ENCODE measurements at places on chromosomes 7 and 10.
A peak's percentile ranks its signal among the peaks of the same experiment; 100 is the strongest.

GRCh38 chr10:92822060-92822634 is 26.2 kb upstream of the EXOC6 start:
- no peak for DNase-seq
- H3K4me1 ChIP-seq = no peaks in the 10 kb centered on the region
- H3K4me3 ChIP-seq = no peak overlapping the region
- H3K27ac ChIP-seq = no peak overlapping the region
- H3K36me3 ChIP-seq = no peaks in the 10 kb centered on the region

DNA sequence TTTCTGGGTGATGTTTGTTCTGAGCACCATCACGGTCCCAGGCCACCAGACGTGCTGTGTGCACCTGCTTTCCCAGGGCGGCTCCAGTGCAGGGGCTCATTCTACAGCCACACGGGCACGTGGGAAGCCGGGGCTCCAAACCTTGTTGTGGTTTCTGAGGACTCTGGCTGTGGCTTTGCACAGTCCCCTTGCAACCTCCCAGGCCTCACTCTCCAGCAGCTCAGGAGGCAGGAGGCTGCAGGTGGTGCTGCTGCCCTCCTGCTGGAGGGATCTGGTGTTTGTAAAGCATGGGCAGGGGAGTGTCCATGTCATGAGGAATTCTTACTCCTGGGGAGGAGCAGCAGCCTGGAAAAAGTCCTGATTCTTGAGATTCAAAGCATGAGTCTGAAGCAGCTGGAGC is 54.3 kb downstream of the INSYN2A start:
- no peaks in the 10 kb centered on the region for H3K4me1 ChIP-seq
- no peaks in the 10 kb centered on the region for H3K27me3 ChIP-seq
- no peak for DNase-seq

DNA sequence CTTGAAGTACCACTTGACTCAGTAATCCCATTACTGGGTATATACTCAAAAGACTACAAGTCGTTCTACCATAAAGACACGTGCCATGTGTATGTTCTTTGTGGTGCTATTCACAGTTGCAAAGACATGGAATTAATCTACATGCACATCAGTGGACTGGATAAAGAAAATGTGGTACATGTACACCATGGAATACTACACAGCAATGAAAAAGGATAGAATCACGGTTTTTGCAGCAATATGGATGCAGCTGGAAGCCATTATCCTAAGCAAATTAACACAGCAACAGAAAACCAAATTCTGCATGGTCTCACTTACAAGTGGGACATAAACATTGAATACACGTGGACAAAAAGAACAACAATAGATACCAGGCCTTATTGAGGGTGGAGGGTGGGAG is 583.4 kb upstream of the CELF2 start:
- H3K27me3 ChIP-seq = no peaks in the 10 kb centered on the region
- no peak overlapping the region for H3K4me3 ChIP-seq
- no peak for DNase-seq
- no peaks in the 10 kb centered on the region for H3K36me3 ChIP-seq
- no peaks in the 10 kb centered on the region for H3K4me1 ChIP-seq

DNA sequence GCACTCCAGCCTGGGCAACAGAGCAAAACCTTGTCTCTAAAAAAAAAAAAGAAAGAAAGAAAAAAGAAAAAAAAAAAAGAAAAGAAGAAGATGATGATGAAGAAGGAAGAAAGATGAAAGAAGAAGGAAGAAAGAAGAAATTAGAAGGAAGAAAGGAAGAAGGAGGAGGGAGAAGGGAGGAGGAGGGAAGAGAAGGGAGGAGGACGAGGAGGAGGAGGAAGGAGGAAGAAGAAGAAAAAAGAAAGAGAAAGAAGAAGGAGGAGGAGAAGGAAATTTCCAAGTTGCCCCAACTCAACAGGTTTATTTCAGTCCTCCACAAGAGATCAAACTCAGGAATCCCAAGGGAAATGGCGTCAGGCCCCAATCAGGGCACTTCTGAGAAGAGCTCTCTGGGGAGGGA is 115.7 kb downstream of the ABLIM1 start:
- no peak for DNase-seq
- H3K27me3 ChIP-seq = no peaks in the 10 kb centered on the region
- H3K36me3 ChIP-seq = no peaks in the 10 kb centered on the region
- H3K4me3 ChIP-seq = no peak overlapping the region
- no peak overlapping the region for H3K27ac ChIP-seq

- H3K4me1 ChIP-seq = no peaks in the 10 kb centered on the region
- DNase-seq = no peak
- H3K36me3 ChIP-seq = no peaks in the 10 kb centered on the region
- no peak overlapping the region for H3K4me3 ChIP-seq
- no peaks in the 10 kb centered on the region for H3K27me3 ChIP-seq
These were observed 311.0 kb downstream of the GPAM start for GRCh38 chr10:111872591-111872990.

GRCh38 chr7:68691261-68692216 is 906.7 kb upstream of the AUTS2 start:
- no peaks in the 10 kb centered on the region for H3K4me1 ChIP-seq
- no peak for DNase-seq
- no peaks in the 10 kb centered on the region for H3K36me3 ChIP-seq
- no peak overlapping the region for H3K27ac ChIP-seq
- no peak overlapping the region for H3K4me3 ChIP-seq

- no peak overlapping the region for H3K27ac ChIP-seq
- H3K36me3 ChIP-seq = no peaks in the 10 kb centered on the region
- no peaks in the 10 kb centered on the region for H3K4me1 ChIP-seq
- DNase-seq = no peak
- H3K4me3 ChIP-seq = no peak overlapping the region
These were observed 1.4 kb upstream of the TWIST1 start for GRCh38 chr7:19118636-19119371.

GRCh38 chr10:33152146-33152545 is 182.3 kb downstream of the NRP1 start:
- H3K27ac ChIP-seq = no peak overlapping the region
- H3K27me3 ChIP-seq = no peaks in the 10 kb centered on the region
- peaks cover 3% of the 10 kb centered on the region for H3K4me1 ChIP-seq
- H3K36me3 ChIP-seq = no peaks in the 10 kb centered on the region
- H3K4me3 ChIP-seq = no peak overlapping the region

GRCh38 chr10:97589479-97589878 is at the start of gene C10orf62:
Gene C10orf62 (plus strand): TSS chr10:97589721. CDS start chr10:97589898, 177 bp downstream.
- no peaks in the 10 kb centered on the region for H3K27me3 ChIP-seq
- no peak for DNase-seq
- no peaks in the 10 kb centered on the region for H3K4me1 ChIP-seq
- no peaks in the 10 kb centered on the region for H3K36me3 ChIP-seq

DNA sequence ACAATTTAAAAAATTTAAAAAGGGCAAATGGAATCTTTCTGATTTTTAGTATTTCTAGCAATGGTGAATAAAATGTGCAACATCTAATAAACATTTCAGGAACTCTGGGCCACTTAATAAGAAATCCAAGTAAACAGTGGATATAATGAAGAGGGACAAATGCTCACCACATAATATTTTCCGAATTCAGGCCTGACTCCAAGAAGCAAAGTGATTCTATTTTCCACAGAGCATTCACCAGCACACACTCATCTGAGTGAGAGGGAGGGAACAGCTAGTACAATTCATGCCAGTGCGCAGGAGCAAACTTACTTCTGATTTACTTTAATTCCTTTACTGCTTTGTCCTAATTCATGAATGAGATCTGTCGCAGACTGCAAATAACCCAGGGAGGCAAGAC is 10.1 kb downstream of the NPVF start:
- H3K36me3 ChIP-seq = no peaks in the 10 kb centered on the region

GRCh38 chr10:53255661-53256205 is 483.1 kb upstream of the MBL2 start:
- no peak overlapping the region for H3K4me3 ChIP-seq
- no peak for DNase-seq
- H3K27me3 ChIP-seq = no peaks in the 10 kb centered on the region
- no peaks in the 10 kb centered on the region for H3K4me1 ChIP-seq
- H3K27ac ChIP-seq = no peak overlapping the region
- H3K36me3 ChIP-seq = no peaks in the 10 kb centered on the region

- no peaks in the 10 kb centered on the region for H3K27me3 ChIP-seq
- no peak for DNase-seq
- H3K36me3 ChIP-seq = no peaks in the 10 kb centered on the region
- H3K27ac ChIP-seq = no peak overlapping the region
- H3K4me3 ChIP-seq = no peak overlapping the region
These were observed 151.2 kb downstream of the AOAH start for GRCh38 chr7:36573066-36573465.

DNA sequence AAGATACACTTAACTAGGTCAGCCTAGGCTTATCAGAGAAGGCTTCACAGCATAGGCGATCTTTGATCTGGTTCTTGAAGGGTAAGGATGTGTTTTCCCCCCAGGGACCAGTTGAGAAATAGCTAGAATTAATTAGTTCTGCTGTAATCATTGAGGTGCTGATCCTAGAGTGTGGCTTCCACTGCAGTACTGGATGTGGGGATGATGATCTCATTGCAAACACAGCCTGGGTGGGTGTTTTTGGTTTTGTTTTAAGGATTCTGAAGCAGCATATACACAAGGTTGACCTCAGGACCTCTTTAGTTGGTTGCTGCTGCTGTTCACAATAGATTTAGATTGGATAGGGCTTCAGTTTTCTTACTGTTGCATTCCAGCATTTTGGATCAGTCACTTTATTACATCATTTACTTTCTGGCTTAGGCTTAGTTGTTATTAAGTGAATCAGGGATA is 159.7 kb downstream of the AUTS2 start:
- no peak overlapping the region for H3K27ac ChIP-seq
- H3K27me3 ChIP-seq = no peaks in the 10 kb centered on the region
- no peaks in the 10 kb centered on the region for H3K4me1 ChIP-seq
- H3K4me3 ChIP-seq = no peak overlapping the region
- no peaks in the 10 kb centered on the region for H3K36me3 ChIP-seq
- DNase-seq = no peak

- H3K4me1 ChIP-seq = no peaks in the 10 kb centered on the region
- DNase-seq = no peak
- no peak overlapping the region for H3K4me3 ChIP-seq
- H3K27me3 ChIP-seq = no peaks in the 10 kb centered on the region
These were observed 155.8 kb upstream of the RHOBTB1 start for GRCh38 chr10:61099756-61100155.

- H3K4me3 ChIP-seq = no peak overlapping the region
- H3K27ac ChIP-seq = no peak overlapping the region
- H3K36me3 ChIP-seq = no peaks in the 10 kb centered on the region
- H3K4me1 ChIP-seq = no peaks in the 10 kb centered on the region
- no peak for DNase-seq
- no peaks in the 10 kb centered on the region for H3K27me3 ChIP-seq
These were observed 4.9 kb upstream of the CLDN3 start for GRCh38 chr7:73774923-73775322.

DNA sequence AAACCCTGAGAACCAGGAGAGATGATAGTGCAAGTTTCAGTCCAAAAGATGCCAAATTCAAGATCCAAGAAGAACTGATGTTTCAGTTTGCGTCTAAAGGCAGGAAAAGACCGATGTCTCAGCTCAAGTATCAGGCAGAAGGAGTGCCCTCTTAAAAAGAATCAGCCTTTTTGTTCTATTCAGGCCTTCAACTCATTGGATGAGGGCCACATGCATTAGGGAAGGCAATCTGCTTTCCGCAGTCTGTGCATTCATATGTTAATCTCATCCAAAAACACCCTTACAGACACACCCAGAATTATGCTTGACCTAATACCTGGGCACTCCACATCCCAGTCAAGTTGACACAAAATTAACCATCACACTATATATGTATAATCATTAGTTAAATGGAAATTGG is 45.2 kb downstream of the DNAJB9 start:
- no peaks in the 10 kb centered on the region for H3K27me3 ChIP-seq
- H3K36me3 ChIP-seq = no peaks in the 10 kb centered on the region
- peaks cover 5% of the 10 kb centered on the region for H3K4me1 ChIP-seq
- no peak for DNase-seq
- H3K4me3 ChIP-seq = no peak overlapping the region

DNA sequence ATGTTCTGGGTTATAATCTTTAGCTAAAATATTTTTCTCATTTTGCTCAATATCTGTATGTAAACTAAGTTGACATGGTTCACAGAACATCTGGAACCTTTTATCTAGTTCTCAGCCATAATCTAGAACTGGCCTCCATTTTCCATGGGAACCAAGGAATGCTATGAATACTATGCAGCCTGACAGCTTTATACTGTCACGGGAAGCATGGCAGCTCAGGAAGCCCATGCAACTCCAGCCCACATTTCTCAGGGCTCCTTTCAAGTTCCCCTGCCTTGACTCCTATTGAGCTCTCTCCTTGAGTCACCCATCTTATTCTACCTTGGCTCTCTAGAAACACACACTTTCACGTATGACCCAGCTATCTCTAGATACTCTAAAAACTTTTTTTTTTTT is 36.6 kb upstream of the PRKAR2B start:
- no peaks in the 10 kb centered on the region for H3K27me3 ChIP-seq
- H3K4me1 ChIP-seq = no peaks in the 10 kb centered on the region
- H3K27ac ChIP-seq = no peak overlapping the region
- no peaks in the 10 kb centered on the region for H3K36me3 ChIP-seq
- DNase-seq = no peak
- H3K4me3 ChIP-seq = no peak overlapping the region

DNA sequence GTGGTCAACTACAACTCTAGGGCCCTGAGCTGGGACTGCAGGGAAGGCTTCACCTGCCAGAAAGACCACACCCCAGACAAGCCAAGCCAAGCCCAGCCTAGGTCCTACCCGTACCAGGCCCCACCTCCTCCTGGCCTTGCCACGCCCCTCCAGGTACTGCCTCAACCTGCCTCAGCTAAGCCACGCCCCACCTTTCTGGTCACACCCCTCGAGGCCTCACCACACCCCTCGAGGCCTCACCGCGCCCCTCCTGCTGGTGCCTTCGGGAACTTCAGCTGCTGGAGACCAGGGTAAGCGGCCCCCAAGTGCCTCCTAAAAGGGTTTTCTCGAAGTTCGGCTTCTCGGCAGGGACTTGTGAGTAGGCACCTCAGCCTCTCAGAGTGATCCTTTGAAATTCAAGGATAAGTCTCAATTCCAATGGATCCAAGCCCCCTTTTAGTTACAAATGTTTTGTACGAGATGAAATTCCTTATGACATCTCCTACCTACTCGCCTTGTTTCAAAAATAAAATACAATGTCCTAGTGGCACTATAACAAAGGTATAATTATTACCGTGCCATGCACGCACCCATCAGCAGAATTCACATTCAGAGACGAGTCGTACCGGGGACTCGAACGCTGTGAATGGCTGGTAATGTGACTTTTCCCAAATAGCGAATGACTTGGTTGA is 171.2 kb downstream of the ARHGAP21 start:
- DNase-seq = peak; percentile 54
- H3K27me3 ChIP-seq = no peaks in the 10 kb centered on the region
- no peak overlapping the region for H3K4me3 ChIP-seq
- H3K27ac ChIP-seq = no peak overlapping the region
- no peaks in the 10 kb centered on the region for H3K4me1 ChIP-seq
- no peaks in the 10 kb centered on the region for H3K36me3 ChIP-seq

- no peak for DNase-seq
- no peaks in the 10 kb centered on the region for H3K4me1 ChIP-seq
- H3K27ac ChIP-seq = no peak overlapping the region
- H3K27me3 ChIP-seq = no peaks in the 10 kb centered on the region
These were observed 65.7 kb downstream of the EXOC6 start for GRCh38 chr10:92913973-92914372.

- H3K4me1 ChIP-seq = no peaks in the 10 kb centered on the region
- DNase-seq = no peak
- H3K36me3 ChIP-seq = no peaks in the 10 kb centered on the region
- no peak overlapping the region for H3K27ac ChIP-seq
- no peaks in the 10 kb centered on the region for H3K27me3 ChIP-seq
- no peak overlapping the region for H3K4me3 ChIP-seq
These were observed 479.7 kb upstream of the PCDH15 start for GRCh38 chr10:55280696-55281095.

- no peak overlapping the region for H3K4me3 ChIP-seq
- no peak for DNase-seq
- no peaks in the 10 kb centered on the region for H3K36me3 ChIP-seq
- H3K4me1 ChIP-seq = no peaks in the 10 kb centered on the region
These were observed 88.3 kb upstream of the CHST15 start for GRCh38 chr10:124181656-124182055.

All from prostate gland (tissue), 2 donors.